ENCODE measurements at places on chromosomes 2 and 18.

DNA sequence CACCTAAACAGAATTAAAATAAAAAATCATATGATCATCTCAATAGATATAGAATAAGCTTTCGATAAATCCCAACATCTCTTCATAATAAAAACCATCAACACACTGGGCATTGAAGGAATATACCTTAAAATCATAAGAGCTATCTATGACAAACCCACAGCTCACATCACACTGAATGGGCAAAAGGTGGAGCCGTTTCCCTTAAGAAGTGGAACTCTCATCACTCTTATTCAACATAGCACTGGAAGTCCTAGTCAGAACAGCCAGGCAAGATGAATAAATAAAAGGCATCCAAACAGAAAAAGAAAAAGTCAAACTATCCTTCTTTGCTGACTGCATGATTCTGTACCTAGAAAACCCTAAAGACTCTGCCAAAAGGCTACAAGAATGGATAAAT is 510.3 kb downstream of the ZNF804A start:
- no peak for DNase-seq

DNA sequence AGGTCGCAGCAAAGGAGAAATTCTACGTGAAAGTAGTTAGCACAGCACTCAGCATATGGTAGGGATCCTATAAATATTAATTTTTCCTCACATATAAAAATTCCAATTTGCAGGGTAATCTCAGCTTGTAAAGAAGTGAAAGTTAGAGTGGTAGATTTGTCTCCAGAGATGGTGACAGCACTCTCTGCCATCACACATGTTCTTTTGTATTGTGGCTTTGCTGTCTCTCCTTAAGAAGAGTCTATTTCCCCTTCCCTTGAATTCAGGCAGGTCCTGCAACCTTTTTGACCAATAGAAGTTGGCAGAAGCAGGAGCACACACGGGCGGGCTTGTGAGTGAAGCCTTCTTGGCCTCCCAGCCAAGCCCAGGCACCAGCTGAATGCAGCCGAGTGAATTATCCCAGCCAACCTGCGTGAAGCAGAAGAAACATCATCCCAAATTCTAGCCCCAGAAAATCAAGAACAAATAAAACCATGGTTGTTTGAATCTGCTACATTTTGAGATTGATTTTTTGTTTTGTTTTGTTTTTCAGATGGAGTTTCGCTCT is 107.8 kb upstream of the COPS8 start:
- DNase-seq = no peak

- DNase-seq = no peak
Observed at GRCh38 chr2:47126783-47127182, 28.3 kb downstream of the STPG4 start.

DNA sequence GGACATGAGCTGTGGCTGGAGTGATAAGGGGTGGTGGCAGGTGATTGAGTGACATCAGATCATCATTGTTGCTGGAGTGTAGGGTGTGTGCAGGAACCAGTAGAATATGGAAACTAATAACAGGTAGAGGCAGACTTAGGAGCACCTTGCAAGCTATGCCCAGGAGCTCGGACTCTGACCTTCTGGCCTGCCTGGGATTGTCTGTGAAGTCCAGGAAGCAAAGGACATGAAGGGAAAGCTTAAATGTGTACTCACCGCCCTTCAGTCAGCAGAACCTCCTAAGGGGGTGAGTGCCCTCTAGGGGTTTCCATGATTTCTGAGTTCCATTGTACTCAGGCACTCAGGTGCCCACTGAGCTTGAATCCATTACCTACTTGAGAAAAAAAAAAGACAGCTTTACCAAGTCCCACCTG is 104.2 kb downstream of the CRIM1 start:
- DNase-seq = no peak

GRCh38 chr2:27390822-27391679 is 10.5 kb upstream of the ZNF513 start:
- DNase-seq = no peak

- DNase-seq = no peak
Observed at GRCh38 chr2:19195661-19196060, 162.8 kb downstream of the OSR1 start.

- DNase-seq = no peak
Observed at GRCh38 chr2:102053096-102053495, 61.3 kb downstream of the IL1R2 start.

DNA sequence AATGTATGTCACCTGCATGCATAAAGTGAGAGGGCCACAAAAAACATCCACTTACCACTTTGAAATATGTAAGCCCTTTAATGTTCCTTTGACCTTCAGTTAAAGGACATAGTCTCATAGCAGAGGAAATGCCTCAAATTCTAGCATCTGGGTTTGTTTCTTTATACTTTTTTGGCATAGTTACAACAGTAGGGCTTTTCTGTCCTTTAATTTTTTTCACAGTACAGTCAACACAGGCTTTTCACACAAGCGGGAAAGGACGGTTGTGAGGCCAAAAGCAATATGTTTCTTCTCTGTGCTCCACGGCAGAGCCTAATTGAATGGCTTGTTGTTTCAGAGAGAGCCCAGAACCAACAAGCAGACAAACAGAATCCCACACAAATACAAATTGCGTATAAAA is 57.6 kb downstream of the CRIM1 start:
- no peak for DNase-seq

- no peak for DNase-seq
Observed at GRCh38 chr2:187187519-187187918, 260.5 kb downstream of the CALCRL start.

- no peak for DNase-seq
Observed at GRCh38 chr2:217118559-217119284, 258.9 kb upstream of the TNP1 start.

- DNase-seq = no peak
Observed at GRCh38 chr2:43943323-43943722, 52.5 kb downstream of the LRPPRC start.

DNA sequence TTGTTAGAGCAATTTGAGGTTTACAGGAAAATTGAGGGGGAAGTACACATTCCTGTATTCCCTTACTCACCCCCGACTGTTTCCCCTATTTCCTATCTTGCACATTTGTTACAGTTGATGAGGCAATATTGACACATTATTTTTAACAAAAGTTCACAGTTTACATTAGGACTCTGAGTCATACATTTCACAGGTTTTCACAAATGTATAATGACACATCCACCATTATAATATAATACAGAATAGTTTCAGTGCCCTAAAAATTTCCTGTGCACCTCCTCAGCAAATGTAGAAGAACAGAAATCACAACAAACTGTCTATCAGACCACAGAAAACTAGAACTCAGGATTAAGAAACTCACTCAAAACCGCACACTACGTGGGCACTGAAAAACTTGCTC is 160.6 kb upstream of the RMP24 start:
- no peak for DNase-seq

DNA sequence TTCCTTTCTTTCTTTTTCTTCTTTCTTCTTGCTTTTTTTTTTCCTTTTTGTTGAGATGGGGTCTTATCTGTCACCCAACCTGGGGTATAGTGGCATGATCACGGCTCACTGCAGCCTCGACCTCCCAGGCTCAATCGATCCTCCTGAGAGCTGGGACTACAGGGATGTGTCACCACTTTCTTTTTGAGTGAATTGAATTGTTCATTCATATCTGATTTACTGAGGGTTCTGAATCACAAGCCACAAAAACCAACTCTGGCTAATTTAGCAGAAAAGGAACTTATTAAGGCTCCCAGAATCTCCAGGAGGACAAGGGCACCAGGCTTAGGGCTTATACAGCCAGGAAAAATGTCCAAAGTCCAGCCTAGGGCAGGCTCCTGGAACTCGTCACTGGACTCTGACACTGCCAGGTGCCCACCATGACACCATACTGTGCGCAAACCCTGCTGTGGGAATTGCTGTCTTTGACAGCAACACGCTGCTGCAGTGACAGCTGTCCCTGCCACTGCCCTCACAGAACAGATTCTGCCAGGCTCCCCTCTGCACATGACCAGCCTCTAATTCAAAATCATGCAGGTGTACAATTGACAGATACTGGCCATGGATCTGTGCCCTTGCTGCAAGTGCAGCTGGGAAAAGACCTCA is 42.9 kb upstream of the EML6 start:
- DNase-seq = peak; percentile 40

DNA sequence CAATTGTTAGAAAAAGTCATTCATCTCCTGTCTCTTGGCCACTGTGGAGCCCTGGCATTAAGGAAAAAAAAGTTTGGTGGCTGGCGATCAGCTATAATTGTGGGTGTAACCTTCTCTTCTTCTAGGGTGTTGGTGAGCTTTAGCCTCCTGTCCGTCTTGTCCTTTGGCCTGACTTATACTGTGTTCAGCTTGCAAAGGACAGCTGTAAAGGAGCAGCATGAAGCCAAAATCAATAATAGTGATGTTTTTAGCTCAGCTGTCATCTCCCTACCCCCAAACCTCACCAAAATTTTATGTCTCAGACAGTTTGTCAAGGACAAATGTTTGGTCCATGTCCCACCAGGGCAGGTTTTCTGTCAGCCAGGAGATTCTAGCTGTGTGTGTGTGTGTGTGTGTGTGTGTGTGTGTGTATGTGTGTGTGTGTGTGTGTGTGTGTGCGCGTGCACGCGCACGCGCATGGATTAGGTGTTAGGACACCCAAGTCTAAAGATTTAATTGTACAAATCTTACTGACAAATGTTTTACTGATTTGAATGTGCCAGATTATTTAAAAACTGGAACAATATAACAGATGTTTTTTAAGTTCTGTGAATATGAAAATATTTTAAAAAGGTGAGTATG is 109.2 kb downstream of the PTPRM start:
- no peak for DNase-seq

- no peak for DNase-seq
Observed at GRCh38 chr2:132420816-132421805, 4.5 kb downstream of the GPR39 start.

DNA sequence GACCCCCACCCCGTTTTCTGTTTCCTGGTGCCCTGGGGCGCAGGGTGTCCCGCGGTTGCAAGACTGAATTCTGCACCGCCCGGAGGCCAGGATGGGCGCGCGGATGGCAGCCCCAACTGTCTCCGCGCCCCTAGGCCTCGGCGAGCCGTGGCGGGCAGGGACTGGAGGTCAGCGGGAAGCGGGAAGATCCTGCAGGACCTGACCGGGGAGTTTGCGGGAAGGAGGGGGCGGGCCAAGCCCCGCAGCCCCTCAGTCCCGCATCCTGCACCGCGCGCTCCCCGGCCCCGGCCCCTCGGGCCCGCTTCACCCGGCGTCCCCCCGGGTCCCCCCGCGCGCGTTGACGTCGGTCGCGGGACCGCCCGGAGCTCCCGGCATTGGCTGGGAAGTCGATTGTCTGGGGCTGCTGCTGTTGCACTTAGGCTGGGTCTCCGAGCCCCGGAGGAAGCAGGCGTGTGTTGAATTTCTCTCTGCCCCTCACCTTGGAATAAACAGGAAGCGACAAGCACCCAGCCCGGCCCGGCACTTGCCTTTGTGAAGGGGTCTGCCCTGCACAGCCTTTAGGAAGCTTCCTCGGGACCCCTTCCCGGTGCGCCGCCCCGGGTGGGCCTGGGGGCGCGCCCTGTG is at the start of gene LDLRAD4:
TSS of gene LDLRAD4 (plus strand) at position 393 of the 624 bp plus-strand sequence.
- peak; percentile 52 for DNase-seq

DNA sequence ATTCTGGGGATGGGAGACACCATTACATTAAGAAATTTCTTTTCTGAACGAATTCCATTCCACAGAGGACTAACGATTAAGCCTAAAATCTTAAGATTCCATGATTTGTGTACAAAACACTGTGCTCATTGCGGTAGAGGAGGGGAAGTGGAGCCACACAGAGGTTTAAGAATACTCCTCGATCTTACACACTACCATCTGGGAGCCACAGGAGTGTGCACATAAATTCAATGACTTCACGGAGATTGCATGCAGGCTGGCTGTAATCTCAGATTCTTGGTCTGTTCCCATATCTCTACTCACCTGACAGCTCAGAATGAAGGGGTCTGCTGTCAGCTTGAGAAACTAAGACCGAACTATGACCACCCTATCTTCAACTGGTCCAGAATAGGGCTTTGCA is 762 bp downstream of the VPS4B start:
- no peak for DNase-seq

DNA sequence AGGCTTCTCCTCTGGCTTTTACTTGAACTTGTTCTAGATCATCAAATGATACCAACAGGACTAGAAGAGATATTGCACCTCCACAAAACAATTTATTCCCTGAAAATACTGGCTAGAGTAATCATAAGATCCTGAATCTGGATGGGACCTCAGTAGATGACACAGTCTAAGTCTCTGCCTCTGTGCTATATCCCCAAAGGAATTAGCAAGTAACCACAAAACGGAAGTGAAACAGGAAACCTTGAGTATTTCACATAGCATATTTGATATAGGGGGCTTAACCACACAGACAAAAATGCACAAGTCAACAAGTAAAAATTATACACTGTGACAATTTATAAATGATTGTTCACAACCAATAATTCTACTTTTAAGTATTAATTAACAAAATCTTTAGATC is 456.9 kb upstream of the TNP1 start:
- no peak for DNase-seq

DNA sequence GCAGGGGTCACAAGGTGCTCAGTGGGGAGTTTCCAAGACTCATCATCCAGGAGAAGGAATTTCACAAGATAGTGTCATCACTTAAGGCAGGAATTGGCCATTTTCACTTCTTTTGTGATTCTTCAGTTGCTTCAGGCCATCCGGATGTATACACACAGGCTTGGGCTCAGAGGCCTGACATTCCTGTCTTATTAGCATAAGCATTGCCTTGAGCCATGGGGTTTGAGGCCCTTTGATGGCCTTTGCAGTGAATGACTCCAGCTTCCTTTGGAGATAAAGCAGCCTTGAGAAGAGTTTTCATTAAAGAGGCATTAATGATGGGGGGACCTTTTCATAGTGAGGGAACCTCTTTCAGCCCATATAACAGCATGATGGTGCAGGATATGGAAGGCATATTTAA is 366.0 kb upstream of the CNTNAP5 start:
- DNase-seq = no peak

DNA sequence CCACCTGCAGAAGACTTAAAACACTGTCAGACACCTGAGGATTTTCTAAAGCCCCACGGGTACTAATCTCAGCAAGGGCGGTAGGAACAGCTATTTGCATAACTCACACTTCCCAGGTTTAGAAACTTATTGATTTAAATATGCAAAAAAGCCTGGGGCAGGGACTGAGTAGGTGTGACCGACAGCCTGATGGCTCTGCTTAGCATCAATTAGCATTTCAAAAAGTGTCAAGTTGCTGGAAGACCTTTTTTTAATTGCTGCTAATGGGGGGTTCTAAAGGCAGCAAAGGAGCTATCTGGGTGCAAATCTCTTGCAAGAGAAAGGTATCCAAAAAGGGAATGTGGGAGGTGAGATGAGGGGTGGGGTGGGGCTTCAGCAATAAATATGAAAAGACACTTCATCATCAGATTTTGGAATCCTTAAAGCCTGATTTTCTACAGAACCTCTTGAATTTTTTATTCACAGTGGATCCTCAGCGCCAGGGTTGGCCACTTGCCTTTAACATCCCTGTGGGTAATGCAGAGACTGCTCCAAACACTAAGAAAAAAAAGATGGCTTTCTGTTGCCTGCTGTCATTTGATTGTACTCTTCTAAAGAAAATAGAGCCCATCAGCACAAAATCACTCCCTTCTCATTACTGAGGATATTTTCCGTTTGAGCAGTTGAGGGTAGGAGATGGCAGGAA is 121.1 kb upstream of the RMP24 start:
- no peak for DNase-seq
